ENCODE measurements at places on chromosomes 2 and 18. TPM values are rescaled to one million over a fixed set of nuclear protein-coding genes. Genes with fewer than 3 reads are reported as not detected.

RAB6C gene
- 0.11 TPM for total RNA-seq

GRCh38 chr18:77023102-77023782 is 109.3 kb downstream of the MBP start:
- DNase-seq = no peak

GRCh38 chr18:36034299-36034895 is 33.0 kb downstream of the RPRD1A start:
- no peak for DNase-seq

DNA sequence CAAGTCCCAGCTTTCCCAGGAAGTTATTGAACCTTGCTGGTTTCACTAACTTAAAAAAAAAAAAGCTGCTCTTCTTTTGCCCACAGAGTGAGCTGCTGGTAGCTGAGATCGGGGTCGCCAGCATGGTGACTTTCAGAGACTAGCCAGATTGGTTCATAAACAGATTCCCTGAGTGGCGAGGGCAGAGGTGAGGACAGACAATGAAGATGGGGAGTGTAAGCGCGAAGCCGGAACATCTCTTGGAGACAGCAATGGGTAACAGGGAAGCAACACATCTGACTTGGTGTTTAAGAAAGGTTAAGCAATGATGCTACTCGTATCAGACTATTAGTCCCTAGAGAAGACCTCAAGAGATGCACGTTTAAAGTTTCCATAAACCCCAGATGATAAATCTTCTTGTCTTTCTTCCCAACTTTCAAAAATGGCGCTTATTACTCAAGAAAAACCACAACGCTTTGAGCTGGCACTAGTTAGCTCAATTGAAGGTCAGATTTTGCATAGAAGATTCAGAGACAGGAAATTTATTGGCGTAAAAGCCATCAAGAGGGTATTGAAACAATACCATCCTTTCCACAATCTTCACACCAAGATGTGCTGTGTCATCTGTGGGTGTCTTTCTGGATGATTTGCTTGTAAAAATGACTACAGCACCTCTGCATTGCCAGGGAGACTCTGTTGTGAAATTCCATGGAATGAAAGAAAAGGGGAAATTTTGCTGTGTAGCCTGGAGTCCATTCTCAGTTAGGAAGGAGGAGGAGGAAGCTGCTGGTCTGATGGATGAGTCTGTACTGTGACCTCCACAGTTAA is 193.1 kb upstream of the CXCR4 start:
- no peak for DNase-seq

ANKRD53 gene
- total RNA-seq = 0.69 TPM

MC5R gene
- total RNA-seq = not detected

DNA sequence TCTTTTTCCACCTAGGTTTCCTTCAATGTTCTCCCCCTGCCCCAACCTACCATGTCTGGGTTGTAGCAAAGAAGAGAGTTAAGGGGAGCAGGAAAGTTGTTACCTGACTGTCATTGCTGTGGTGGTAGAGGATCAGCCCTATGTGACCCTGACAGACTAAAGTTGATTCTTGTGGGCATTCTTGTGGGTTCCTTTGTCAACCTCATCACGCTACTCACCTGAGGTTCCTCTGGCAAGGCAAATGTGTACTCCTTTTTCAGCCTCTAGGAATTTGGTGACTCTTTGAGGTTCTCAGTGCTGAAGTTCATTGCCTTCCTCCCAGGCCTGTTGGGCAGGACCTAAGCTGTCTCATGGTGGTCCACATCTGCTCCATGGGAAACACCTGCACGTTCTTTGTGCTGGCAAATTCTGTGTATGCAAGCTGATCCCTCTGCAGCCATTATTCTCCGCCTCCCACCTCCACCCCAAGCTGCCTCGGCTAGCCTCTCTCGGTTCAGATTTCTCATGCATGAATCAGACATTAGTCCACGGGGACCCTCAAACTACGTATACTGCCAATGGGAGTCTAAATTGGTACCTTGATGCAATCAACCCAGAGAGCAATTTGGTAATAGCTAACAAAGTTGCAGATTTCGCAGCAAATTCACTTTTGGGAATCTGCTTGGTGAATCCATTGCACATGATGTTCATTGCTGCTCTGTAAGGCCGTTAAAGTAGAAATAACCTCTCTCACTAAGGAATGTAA is 1.5 kb upstream of the GMCL1 start:
- DNase-seq = peak; percentile 25

DNA sequence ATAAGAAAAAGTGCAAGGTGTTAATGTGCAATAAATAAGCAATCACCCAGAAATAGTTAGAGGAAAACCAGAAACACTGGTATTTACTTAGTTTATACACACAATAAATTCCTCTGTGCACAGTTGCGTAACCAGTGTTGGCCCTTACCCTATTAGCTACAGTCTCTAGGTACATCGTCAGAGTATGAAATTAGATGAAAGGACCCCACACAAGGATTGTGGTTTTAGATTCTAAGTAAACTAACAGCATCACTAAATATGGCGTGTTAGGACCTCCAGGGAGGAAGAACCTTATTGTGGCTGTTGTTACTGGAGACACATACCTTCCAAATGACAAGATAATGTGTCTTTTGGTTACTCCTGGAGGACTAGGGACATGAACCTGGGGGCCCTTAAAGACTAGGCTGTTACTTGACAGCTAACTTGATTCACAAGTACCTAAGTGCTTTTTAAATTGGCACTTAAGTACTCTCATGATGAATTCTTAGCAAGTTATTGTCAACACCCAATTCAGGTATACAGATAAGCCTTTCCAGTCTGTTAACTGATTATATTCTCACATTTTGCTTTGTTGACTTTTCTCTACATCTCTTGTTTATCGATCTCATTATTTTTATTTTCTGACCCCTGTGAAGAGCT is 115.3 kb downstream of the FEZ2 start:
- no peak for DNase-seq

DNA sequence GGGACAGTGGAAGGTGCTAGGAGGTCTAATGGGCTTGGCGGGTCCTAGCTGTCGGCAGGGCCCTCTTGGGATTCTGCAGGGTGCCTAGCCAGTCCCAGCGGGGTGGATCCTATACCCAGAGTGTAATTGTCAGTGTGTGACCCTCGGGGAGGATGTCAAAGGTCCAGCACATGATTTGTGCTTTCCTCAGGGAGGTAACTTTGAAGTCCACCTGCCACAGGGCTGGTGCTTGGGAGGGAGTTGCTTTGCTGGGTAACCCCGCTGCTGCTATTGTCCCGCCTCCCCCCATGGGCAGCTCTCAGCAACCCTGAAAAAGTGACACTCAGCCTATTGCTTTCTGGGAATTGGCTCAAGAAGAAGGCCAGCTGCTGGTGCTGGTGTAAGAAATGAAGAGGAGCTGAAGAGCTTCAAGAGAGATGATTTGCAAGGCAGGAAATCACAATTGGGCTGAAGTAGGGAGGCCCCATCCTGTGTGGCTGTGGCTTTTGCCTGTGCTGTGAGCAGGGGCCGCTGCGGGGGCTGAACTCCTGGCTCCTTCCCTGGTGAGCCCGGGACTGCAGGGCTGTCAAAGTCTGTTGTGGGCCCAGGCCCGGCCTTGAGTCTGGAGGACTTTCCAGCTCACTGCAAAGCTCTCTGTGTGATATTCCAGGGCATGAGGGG is 36.4 kb downstream of the EMILIN2 start:
- no peak for DNase-seq

DNA sequence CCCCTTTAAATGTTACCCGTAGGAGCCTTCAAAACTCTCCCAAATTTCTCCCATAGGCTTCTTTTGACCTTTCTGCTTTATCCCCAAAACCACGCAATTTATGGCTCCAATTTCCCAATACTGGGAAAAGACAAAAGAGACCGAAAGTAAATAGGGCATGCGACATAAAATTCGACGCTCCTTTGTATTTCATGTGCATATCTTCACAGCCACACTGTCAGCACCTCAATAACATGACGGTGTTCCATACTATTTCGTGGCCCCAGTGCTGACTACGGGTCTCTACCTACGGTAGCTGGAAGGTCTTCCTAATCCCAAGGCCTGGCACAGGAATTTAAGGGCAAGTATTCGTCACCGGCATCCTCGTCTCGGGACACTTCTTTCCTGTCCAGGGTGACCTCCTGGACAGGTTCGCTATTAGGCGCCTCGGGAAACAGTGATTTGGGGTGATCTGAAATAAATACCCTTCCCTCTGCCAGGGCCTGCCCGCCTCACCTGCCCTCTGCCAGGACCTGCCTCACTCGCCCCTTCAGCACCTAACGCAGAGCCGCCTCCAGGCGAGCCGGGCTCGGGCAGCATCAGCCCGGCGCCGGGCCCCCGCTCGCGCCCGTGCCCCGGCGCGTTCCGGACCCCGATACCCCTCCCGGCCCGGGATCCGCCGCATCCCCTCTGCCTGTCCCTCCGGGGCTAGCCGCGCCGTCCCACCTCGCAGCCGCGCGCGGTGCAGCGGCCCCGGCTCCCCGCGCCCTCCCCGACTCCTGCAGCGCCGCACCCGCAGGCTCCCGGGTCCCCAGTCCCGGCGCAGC is 680 bp downstream of the DTNB start:
- peak; percentile 53 for DNase-seq

GRCh38 chr2:177328056-177328455 is 63.5 kb upstream of the NFE2L2 start:
- no peak for DNase-seq

DNA sequence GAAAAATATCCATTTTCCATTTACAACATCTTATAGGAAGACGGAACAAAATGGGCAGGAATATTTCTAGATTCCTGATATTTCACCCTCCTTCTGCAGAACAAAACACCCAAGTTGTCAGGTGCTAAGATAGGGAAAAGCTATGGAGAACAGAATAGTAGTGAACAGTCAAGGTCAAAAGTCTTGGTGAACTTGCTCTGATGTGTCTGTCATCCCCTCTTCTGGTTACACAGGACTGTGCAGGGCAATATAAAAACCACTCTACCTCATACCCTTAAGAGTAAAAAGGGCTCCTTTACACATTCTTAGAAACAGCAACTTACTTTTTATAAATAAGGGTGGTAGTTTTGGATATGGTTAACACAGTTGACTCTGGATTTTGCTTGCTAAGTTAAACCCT is 4.4 kb downstream of the MYL1 start:
- DNase-seq = no peak

- DNase-seq = no peak
These were observed 19.6 kb downstream of the MTERF4 start for GRCh38 chr2:241082341-241083090.

COLEC11 gene
- total RNA-seq = not detected

GRCh38 chr2:57296795-57297517 is 749.6 kb upstream of the VRK2 start:
- DNase-seq = no peak

DNA sequence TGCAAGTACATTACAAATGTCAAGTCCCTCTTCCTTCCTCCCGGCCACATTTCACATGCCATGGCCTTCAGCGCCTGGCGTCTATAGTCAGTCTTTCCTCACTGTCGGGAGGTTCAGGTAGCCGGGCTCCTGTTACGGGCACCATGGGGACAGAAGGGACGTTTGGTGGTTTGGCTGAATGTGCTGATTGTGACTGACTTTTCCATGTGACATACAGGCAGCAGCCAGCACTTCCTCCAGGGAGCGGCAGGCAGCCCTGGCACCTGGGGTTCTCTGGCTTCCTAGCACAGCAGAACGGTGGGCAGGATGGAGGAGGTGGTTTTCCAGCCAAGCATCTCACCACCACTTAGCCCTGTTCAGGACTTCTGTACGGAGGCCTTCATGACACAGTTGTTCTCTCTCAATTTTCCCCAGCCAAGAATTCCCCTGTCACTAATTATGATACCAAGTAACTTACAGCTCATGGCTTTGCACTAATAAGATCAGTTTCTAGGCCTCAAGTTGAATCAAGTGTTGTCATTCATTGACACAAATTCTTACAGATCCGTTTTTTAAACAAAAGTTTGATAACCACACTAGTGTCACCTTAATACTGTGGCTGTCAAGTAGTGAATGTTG is 83.9 kb upstream of the REV1 start:
- no peak for DNase-seq

- DNase-seq = no peak
These were observed 42.9 kb downstream of the OTX1 start for GRCh38 chr2:63093502-63093901.

GRCh38 chr2:3060049-3060448 is 317.6 kb downstream of the EIPR1 start:
- no peak for DNase-seq

ARHGAP25 gene
- total RNA-seq = 1.9 TPM

- no peak for DNase-seq
These were observed 40.7 kb upstream of the SP3 start for GRCh38 chr2:174005801-174006419.

DNA sequence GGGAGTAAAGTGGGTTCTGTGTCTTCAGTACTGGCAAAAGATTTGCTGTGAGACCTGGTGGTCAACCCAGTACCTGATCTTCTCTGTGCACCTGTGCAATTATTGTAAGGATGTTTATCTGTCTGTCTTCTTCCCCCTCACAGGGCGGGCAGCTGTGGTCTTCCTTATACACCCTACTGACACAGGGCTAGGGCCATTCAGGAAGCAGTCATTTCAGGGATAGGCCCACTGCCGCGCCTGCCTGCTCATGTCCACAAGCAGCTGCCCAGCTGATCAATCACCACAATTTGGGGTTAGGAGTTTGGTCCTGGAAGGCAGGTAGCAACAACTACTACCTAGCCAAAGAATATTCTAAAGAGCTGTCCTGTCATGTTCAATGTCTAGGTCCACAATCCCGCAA is 1.2 kb upstream of the CNNM4 start:
- DNase-seq = no peak

SLC9A4 gene
- not detected for total RNA-seq

RTP5 gene
- total RNA-seq = not detected

GEN1 gene
- total RNA-seq = 1.3 TPM

DNA sequence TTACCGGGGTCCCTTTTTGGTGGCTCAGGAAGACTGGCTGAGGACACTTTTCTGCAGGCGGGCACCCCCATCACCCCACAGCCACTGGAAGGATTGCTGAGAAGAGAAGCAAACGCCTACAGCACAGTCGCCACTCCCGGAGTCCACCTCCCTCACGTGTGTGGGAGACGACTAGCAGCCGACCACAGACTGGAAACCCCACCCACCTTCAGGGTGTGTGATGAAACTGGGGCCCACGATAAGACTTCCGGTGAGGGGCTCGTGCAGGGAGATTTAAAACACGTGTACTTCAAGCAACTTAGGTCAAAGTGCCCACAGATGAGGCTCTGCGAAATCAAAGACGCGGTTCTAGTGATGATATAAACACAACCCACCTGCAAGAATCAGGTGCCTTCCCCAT is 26.3 kb downstream of the MBP start:
- no peak for DNase-seq

C2orf72 gene
- total RNA-seq = not detected

GRCh38 chr2:204687776-204688175 is 142.5 kb downstream of the PARD3B start:
- no peak for DNase-seq

GRCh38 chr2:4908461-4908860 is 783.7 kb upstream of the SOX11 start:
- DNase-seq = no peak

GRCh38 chr2:214069254-214069653 is 341.6 kb upstream of the VWC2L start:
- DNase-seq = no peak

DAW1 gene
- not detected for total RNA-seq

VSNL1 gene
- 0.27 TPM for total RNA-seq

GRCh38 chr2:128502638-128503246 is 184.1 kb upstream of the HS6ST1 start:
- no peak for DNase-seq

- DNase-seq = no peak
These were observed 240.9 kb upstream of the APCDD1 start for GRCh38 chr18:10213526-10213925.

Measured in psoas muscle (tissue), 8 donors.